NCI-H187 (cell line): ENCODE measurements at places on chromosomes 1 and 21.

DNA sequence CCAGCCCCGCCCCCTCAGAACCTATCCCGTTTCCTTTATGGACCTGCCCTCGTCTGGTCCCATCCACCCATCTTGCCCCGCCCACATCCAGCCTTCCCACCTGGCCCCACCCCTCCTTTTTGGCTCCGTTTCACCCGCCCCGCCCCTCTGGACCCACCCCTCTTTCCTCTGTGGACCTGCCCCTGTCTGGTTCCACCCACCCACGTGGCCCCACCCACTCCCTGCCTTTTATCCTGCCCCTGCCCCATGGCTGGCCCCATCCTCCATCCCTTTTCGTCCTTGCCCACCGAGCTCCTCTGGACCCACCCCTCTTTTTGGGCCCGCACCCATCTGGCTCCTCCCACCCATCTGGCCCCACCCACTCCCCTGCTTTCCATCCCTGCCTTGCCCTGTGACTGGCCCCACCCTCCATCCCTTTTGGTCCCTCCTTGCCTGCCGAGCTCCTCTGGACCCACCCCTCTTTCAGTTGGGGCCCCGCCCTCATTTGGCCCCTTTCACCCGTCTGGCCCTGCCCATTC lies 177.3 kb downstream of the CAMTA1 start:
- no peak for DNase-seq

- no peak for DNase-seq
These were observed 17.8 kb upstream of the SLAMF1 start for GRCh38 chr1:160664573-160665051.

DNA sequence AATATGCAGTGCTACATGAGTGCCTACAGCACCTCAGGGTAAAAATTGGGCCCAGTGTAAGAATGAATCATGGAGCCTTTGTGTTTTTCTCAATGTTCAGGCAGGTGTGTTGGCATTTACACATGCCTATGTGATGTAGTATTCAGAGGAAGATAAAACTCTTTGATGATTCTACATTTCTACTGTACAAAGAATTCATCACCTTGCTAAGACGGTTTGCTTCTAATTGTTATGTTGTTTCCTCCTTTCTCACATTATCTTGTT lies 867.3 kb downstream of the TTLL7 start:
- no peak for DNase-seq

GRCh38 chr1:30125021-30125820 lies 598.2 kb downstream of the MATN1 start:
- DNase-seq, result no peak

DNA sequence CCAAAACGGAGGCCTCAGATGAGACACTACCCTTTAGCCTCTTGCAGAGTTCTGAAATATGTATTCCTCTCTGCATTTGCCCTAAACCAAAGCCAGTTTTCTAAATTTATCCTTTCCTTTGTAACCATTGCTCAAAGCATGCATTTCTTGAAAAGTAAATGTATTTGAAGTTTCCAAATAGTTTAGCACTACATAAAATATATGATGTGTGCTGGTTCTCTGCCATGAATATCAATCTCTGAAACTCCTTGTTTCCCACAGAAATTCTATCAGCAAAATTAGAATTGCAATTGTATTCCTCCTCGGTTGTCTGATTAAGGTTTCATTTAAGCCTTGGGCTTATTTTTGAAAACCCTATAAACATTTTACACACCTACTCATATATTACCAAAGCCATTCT lies 137.1 kb upstream of the SYT6 start:
- DNase-seq, result no peak

GRCh38 chr1:208433086-208433485 lies 188.9 kb upstream of the PLXNA2 start:
- no peak for DNase-seq

DNA sequence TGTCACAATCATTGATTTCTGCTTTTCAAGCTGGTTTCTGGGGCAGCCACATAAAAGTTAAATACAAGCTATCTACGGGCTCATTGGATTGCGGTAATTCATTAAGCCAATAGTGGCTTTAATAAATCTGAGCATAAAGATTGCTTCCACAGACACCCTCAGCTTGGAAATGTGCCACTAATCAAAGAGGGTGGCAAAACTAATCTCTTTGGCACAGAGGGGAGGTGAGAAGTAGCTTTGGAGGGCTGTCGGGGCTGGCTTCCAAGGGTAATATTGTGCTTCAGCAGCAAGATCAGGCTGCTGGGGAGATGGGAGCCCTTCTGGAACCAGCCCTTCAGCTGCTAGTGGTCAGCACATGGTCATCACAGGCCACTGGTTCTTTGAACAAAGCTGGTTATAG lies 21.2 kb upstream of the KAZN start:
- DNase-seq, result no peak

DNA sequence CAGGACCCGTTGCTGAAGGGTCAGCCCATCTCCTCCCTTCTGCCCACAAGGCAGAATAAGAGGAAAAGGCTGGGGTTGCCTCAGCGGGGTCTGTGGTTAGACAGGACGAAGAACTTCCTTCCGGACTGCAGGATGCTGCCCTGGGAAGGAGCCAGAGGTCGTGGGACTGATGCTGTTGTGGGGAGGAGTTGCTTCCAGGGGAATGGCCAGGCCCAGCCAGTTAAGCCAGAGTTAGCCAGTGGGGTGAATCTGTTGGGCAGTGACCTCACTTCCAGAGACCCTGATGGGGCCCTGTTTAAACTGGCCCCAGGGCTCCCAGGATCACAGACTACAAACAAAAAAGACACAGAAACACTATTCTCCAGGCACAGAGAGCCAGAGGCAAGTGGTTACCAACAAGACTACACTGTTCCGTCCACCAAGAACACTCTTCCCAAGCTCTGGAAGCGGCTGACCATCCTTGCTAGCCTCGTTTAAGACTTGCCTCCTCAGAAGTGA lies 13.0 kb downstream of the FAM229A start:
- DNase-seq, result no peak

DNA sequence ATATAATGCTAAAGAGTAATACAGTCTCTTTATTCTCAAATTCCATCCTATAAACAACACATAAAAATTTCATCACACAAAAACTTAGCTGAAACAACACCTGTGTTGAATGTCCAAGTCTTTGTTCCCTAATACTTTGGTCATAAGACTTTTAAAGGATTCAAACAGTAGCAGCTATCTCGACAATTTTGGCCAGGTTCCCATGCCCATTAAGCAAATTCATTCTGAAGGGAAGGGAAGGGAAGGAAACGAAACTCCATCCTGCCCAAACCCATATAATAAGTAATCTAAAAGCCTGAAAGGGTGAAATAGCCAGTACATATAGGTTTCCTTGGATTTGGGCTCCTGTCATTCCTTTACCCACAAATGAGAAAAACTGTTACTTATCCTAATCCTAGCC lies 7.5 kb downstream of the IVNS1ABP start:
- DNase-seq, result no peak

DNA sequence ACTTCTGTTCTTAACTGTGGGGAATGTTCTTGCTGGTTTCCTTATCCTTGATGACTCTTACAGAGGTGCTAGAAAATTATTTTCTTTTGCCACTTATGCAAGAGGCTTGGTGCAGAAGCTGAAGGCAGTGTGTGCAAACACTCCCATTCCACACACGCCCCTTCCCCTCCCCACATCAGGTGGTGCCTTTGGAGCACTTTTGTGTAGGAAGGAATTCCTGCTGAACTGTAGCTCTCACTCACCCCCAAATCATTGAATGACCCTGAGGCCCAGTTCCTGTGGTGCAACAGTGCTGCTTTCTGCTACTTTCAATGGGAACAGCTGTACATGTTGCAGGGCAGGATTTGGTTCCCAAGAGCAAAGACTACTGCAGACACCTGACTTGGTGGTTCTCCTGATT lies 101.8 kb downstream of the CD247 start:
- DNase-seq, result no peak

DNA sequence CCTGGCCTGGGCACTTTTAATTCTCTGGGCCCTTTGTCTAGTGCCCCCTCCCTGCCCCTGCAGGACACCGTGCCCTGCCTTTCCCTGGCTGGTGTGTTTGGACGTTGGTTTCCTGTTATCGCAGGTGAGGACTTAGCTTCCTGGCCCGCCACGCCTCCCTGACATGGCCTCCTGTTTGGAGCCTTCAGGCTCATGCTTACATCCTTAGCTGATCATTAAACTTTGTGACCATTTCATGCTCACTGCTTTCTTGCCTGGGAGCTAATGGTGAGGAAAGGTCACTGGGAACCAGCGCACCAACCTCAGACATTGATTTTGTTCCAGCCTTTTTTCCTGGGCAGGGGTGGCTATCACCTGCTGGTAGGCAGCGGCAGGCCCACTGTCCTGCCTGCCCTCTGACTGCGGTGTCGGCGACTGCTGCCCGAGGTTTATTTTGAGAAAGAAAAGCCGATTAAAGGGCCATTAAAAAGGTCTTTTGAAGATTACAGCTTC lies 3.7 kb downstream of the PFKL start:
- DNase-seq, result no peak

DNA sequence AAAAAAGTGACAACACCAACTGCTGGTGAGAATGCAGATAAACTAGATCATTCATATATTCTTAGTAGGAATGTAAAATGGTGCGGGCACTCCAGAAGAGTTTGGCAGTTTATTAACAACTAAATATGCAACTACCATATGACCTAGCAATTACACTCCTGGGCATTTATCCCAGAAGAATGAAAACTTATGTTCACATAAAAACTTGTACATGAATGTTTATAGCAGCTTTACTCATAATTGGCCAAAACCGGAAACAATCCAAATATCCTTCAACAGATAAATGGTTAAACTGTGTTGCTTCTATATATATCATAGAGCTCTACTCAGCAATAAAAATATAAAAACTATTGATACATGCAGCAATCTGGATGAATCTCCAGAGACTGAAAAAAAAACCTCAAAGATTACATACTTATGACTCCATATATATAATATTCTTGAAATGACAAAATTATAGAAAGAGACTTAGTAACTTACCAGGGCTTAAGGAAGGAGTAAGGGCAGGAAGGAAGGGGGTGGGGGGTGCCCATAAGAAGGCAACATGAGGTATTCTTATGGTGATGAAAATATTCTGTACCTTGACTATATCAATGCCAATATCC lies 99.9 kb downstream of the KCNH1 start:
- no peak for DNase-seq

DNA sequence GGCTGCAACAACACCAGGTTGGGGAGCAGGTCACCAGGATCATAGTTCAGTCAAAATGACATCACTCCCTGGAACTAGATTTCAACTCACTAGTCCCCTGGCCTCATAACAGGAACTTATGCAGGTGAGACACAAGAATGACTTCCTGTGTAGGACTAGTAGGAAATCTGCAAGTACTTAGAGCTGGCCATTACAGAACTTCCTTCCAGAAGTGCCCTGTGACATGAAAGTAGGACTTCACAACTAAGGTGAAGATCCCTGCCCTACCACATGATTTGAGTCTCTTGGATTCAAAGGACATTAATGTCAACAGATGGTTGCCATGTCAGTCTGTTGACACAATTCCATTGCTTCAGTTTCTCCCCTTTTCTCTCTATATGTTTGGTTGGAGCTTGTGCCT lies 223.1 kb downstream of the RPS6KC1 start:
- no peak for DNase-seq

GRCh38 chr1:150280138-150280707 lies 2.1 kb upstream of the CIART start:
- DNase-seq, result no peak

- no peak for DNase-seq
These were observed 41.7 kb downstream of the C8B start for GRCh38 chr1:56924116-56924515.

DNA sequence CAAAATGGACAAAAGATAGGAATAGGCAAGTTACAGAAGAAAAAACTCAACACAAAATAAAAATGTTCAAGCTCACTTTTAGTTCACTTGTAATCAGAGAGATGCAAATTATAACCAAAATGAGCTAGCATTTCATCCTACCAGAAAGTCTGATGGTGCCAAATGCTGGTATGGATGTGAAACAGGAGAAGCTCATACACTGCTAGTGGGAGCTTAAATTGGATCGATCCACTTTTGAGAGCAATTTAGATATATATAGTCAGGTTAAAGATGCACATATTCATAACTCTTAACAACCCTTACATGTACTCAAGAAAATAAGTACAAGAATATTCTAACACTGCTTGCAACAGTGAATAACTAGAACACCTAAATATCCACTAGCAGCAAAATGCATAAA lies 18.5 kb upstream of the CAMSAP2 start:
- DNase-seq, result no peak

GRCh38 chr1:113874012-113874879 lies 2.7 kb upstream of the PTPN22 start:
- DNase-seq, result no peak

- no peak for DNase-seq
These were observed 195.4 kb upstream of the RUNX1 start for GRCh38 chr21:35244514-35244913.

GRCh38 chr1:105343317-105343716 lies 1593.6 kb downstream of the AMY1C start:
- no peak for DNase-seq

- DNase-seq, result no peak
These were observed 807.1 kb downstream of the USP25 start for GRCh38 chr21:16536643-16537434.

- DNase-seq, result no peak
These were observed 4.4 kb downstream of the ECHDC2 start for GRCh38 chr1:52917156-52917555.

DNA sequence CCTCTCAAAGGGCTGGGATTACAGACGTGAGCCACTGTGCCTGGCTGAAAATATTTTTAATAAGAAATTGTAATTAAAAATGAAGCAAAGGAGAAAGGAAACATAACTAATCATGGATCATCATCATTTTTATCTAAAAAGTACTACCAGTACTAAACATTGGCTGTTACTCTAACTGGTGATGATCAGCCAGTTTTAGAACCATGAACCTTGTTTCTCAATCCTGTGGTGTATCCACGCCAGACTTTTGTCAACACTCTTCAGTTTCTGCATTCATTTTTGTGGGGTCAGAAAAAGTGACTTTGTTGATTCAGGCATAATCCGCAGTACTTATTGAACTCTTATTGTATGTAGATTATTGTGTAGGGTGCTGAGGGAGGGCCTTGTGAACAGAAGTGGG lies 52.3 kb downstream of the VPS13D start:
- no peak for DNase-seq

- no peak for DNase-seq
These were observed 37.4 kb downstream of the LAMC2 start for GRCh38 chr1:183223467-183223866.

- no peak for DNase-seq
These were observed 12.2 kb upstream of the CDK18 start for GRCh38 chr1:205492201-205492667.

DNA sequence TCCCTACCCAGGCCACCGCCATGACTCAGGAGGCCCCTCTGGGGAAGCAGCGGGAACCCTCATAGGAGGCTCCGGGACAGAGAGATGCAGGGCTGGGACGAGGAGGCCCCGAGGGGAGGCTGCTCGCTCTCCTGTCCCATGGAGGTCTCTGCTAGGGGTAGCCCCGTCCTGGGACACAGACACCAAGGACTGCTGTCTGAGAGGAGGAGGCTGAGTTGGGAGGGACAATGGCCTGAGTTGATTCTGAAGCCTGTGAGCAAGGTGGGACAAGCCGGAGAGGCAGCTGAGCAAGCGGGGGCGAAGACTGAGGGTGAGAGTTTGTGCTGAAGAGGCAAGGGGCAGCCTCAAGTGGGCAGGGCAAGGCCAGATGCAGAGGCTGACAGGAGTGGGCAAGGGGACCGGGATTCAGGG lies 17.4 kb downstream of the SLC27A3 start:
- no peak for DNase-seq
